ENCODE measurements at places on chromosomes 1 and 21. TPM values are rescaled to one million over a fixed set of nuclear protein-coding genes. Genes with fewer than 3 reads are reported as not detected.

GRCh38 chr1:92619466-92620189 is 132.9 kb upstream of the GFI1 start:
- no peak for DNase-seq

GRCh38 chr21:16186742-16187141 is 457.0 kb downstream of the USP25 start:
- DNase-seq = no peak

- no peak for DNase-seq
Observed at GRCh38 chr1:202113690-202114300, 8.9 kb upstream of the GPR37L1 start.

DNA sequence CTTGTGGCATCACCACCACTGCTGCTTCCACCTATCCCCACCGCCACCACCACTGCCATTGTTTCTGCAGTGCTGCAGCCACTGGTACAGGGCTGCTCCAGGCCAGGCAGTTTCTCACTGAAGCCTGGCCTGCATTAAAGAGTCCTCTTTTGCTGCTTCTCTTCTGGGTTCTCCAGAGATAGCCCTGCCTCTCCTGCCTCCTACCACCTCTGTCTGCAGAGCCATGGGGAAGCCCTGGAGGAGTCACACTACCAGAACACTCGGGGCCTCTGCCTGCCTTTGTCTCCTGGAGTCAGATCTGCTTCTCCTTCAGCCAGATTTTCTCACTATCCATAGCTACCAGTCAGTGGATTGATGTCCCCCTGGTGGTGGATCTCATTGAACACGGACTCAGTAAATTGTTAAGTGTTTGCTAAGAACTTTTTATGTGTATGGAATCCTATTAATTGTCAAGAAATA is 37.7 kb upstream of the DDAH1 start:
- DNase-seq = no peak

SHISA4 gene
- total RNA-seq = 6.6 TPM

DNA sequence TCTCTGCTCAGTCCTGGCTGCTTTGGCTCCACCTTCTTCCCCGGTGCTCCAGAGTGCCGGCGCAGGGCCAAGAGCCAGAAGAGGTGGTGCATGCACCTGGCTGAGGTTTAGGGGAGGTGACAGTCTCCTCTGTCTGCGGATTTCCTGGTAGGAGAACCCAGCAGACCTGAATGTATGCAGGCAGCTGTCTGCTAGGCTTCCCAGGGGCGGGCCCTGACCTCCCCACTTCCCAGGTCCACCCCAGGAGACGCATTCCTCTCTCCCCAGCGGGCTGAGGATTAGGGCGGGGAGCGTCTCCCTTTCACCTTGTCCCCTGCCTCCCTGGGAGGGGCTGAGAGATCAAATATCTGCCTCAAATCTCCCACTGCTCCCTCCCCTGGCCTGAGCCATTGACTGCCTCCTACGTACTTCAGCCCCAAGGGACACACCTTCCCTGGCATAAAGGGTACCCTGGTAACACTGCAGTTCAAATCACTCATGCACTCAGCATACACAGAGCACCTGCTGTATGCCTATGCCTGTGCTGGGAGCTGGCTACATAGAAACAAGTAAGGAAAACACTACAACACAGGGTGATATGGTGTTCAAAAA is 27.5 kb downstream of the DMBX1 start:
- DNase-seq = no peak

RAP1A gene
- total RNA-seq = 36.6 TPM

GRCh38 chr1:8813016-8813763 is 4.2 kb downstream of the RERE start:
- no peak for DNase-seq

- DNase-seq = no peak
Observed at GRCh38 chr1:23188434-23188884, 19.8 kb upstream of the LUZP1 start.

ACTN2 gene
- not detected for total RNA-seq

RRP1B gene
- total RNA-seq = 41.3 TPM

- no peak for DNase-seq
Observed at GRCh38 chr1:28371010-28371377, 1.5 kb downstream of the PHACTR4 start.

- no peak for DNase-seq
Observed at GRCh38 chr1:230851291-230851691, 17.0 kb downstream of the C1orf198 start.

SASS6 gene
- 11.5 TPM for total RNA-seq

GJA5 gene
- total RNA-seq = not detected

PTGS2 gene
- total RNA-seq = 0.38 TPM

KLHDC9 gene
- 14.7 TPM for total RNA-seq
